CD4-positive, alpha-beta memory T cell (primary cell): ENCODE measurements at places on chromosomes 12 and 14.

DNA sequence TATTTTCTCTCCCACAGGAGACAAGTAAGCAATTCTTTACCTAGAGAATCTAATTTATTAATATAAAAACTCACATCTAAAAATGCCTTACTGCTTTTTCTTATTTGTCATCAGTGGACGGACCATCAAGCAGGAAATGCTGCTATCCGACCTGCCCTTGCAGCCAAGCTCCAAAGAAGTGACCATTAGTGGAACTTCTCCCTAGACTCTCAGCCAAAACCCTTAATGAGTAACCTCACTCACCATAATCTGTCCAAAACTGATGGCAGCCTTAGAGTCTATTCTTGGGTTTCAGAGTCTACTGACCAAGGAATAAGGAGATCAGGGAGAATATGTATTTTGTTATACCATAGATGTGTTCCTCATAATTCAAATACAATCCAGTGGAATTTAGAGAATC is 60.9 kb upstream of the CFL2 start:
- no peak for DNase-seq

DNA sequence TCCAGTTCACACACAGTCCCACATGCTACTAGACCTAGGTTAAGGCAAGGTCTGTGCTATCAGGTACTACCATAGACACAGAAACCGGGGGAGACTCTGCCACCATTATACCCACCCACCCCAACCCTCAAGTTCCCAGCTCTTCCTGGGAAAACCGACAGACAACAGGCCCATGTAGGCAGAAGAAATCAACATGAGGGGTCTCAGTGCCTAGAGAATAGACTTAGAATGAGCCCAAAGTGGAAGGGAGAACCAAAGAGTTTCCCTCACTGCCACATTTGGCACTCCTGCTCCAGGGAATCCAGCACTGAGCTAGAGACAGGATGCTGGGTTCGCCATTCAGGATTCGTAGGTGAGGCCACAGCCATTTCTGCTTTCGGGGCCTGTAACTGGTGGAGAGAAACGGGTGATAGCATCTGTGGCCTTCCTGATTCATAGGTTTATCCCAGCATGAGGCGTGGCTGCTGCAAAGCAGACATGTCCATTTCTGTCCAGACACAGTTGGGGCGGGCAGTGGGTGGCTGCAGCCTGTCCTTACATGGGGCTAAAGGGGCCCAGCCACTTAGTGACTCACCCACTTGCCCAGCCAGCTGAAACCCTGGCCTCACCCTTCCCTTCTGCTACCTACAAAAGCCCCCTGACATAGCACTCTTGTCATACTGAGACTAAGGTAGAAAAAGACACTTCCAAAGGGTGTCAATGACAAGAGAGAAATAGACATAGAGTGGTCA is 69.4 kb downstream of the IRF2BPL start:
- no peak for DNase-seq

DNA sequence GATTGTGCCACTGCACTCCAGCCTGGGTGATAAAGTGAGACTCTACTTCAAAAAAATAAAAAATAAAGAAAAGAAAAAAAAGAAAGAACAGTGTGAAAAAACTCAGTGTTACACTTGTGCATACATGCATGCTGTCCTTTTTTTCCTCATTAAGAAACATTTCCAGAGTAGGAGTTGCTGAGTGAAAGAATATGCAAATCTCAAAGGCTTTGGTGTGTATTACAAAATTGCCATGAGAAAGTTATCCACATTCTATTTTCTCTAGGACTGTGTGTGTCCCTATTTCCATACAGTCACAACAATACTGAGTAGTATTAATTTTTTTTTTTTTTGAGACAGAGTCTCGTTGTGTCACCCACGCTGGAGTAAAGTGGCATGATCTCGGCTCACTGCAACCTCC is 830 bp upstream of the A2ML1 start:
- no peak for DNase-seq

GRCh38 chr12:39441963-39442830 is 723 bp downstream of the KIF21A start:
- peak; percentile 5 for DNase-seq

GRCh38 chr12:57452181-57452936 is 2.7 kb upstream of the INHBE start:
- no peak for DNase-seq

GRCh38 chr12:14701809-14702568 is 5.6 kb upstream of the GUCY2C start:
- no peak for DNase-seq

DNA sequence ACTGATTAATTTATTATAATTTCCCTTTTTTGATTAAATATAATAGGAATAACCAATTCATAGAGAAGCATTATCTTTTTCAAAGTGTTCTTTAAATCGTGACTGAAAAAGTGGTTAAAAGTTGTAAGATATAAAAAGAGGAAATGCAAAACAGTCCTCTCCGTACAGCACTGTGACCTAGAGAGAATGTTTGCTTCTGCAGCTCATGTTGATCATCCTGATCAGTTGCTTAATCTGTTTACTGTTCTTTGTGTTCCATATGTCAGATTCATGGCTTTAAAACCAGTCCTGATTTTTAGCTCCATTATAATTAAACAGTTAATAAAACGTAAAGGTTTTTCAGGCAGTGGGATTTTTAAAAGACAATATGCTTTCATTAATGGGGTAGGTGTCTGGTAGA is 4.7 kb downstream of the TTC8 start:
- no peak for DNase-seq

GRCh38 chr12:30719060-30719459 is 23.4 kb upstream of the IPO8 start:
- no peak for DNase-seq

DNA sequence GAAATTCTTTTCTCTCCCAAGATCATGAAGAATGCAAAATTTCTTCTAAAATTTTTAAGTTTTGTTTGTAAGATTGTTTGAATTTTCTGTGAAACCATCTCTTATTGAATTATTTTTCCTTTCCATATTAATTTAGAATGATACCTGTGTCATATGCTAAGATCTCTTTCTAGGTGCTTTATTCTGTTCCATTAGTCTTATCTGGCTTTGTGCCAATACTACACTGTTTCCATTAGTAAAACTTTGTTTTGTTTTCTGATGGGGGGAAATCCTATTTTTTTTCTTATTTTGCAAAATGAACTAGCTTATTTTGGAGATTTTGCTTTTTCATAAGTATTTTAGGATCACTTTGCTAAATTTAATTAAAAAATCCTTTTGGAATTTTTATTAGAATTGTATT is 193.9 kb downstream of the FUT8 start:
- DNase-seq: no peak

DNA sequence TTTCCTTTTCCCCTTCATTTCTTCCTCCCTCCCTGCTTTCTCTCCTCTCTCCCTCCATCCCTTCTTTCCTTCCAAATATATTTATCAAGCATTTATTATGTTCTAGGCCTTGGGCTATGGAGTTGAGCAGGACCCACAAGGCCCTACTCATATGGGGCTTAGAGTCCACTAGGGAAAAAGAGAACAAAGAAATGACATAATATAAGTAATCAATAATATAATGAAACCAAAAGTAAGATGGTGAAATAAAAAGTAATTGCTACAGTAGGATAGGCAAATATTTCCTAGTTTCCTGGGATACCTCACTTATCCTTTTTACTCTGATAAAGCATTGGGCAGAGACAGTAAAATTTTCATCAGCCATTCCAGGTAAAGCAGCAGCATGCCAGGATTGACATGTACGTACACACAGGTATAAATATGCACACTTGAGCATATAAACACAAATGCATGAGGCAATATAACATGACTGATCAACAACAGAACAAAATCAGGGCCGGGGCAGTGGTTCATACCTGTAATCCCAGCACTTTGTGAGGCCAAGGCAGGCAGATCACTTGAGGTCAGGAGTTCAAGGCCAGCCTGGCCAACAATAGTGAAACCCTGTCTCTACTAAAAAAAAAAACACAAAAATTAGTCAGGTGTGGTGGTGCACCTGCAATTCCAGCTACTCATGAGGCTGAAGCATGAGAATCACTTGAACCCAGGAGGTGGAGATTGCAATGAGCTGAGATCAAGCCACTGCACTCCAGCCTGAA is 35.5 kb upstream of the CSRP2 start:
- DNase-seq: no peak

- peak; percentile 78 for DNase-seq
Measured at GRCh38 chr14:105491366-105491973, 424 bp downstream of the TEDC1 start.

- DNase-seq: no peak
Measured at GRCh38 chr14:40053416-40053815, 621.2 kb upstream of the FBXO33 start.

- no peak for DNase-seq
Measured at GRCh38 chr12:110174373-110174996, 50.3 kb downstream of the IFT81 start.

- no peak for DNase-seq
Measured at GRCh38 chr12:6213969-6214368, 13.8 kb downstream of the CD9 start.

GRCh38 chr14:58571256-58571655 is 66.5 kb upstream of the DACT1 start:
- DNase-seq: no peak

GRCh38 chr12:88947486-88948043 is 367.3 kb upstream of the KITLG start:
- DNase-seq: no peak

- DNase-seq: no peak
Measured at GRCh38 chr12:120388691-120389481, 19.9 kb upstream of the MSI1 start.

GRCh38 chr12:29152223-29152868 is 3.3 kb downstream of the FAR2 start:
- no peak for DNase-seq

DNA sequence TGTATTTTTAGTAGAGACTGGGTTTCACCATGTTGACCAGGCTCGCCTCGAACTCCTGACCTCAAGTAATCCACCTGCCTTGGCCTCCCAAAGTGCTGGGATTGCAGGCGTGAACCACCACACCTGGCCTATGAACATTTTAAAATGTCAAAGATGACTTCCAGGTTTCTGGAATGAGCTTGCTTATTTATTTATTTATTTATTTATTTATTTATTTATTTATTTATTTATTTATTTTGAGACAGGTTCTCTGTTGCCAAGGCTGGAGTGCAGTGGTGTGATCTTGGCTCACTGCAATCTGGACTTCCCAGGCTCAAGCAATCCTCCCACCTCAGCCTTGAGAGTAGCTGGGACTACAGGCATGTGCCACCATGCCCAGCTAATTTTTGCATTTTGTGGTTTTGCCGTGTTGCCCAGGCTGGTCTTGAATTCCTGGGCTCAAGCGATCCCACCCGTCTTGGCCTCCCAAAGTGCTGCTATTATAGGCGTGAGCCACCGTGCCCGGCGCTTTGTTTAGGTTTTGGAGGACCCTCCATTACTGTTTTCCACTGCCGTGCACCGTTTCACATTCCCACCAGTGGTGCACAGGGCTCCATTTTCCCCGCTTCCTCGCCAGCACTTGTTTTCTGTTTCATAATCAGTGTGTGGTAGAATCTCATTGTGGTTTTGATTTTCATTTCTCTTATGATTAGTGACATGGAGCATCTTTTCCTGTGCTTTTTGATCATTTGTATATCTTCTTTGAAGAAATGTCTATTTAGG is 6.4 kb upstream of the CFAP251 start:
- DNase-seq: no peak

DNA sequence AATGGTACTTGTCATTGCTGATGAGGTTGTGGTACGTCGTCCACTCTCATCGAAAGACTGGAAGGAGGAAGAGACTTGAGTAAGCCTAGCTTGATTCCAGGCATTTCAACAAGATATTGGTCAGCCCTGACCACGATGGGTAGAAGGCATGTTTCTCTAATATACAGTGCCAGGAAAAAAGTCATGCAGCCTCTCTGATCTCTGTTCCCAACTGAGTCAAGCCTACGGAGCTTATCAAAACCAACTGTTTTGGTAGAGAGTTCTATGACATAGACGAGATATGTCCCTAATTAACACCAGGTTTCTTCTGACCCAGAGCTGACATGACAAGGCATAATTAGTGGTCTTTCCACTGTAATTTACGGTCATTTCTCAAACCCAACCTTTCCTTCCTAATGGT is 58.5 kb downstream of the NIN start:
- DNase-seq: no peak
